Fibroblast of the conjunctiva (primary cell): ENCODE measurements at places on chromosomes 4 and X.
A peak's percentile ranks its signal among the peaks of the same experiment; 100 is the strongest.

GRCh38 chr4:121096191-121096590 is 23.9 kb upstream of the NDNF start:
- no peak for DNase-seq

DNA sequence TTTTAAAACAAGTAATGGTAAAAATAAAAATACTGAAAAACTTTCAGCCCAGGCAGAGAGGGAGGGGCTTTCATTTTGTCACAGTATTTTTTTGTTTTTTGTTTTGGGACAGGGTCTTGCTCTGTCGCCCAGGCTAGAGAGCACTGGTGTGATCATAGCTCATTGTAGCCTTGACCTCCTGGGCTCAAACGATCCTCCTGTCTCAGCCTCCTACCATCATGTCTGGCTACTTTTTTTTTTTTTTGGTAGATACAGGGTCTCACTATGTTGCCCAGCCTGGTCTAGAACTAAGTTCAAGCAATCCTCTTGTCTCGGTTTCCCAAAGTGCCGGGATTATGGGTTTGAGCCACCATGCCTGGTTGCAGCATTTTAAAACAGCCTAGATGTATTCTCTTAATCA is 40.8 kb upstream of the FAT1 start:
- DNase-seq: no peak

- DNase-seq: no peak
These were observed 232.1 kb downstream of the DCLK2 start for GRCh38 chr4:150310159-150310895.

- DNase-seq: no peak
These were observed 28.3 kb upstream of the DRP2 start for GRCh38 chrX:101191217-101191750.

DNA sequence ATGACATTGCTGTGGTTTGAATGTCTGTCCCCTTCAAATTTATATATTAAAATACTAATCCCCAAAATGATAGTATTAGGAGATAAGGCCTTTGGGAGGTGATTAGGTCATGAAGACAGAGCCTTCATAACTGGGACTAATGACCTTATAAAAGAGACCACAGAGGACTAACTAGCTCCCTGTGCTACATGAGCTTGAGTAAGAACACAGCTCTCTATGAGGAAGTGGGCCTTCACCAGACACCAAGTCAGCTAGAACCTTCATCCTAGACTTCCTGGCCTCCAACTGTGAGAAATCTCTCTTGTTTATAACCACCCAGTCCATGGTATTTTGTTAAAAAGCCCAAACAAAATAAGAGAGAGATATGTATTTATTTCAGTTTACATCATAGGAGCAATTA is 242.2 kb upstream of the CTSO start:
- no peak for DNase-seq

GRCh38 chrX:124592744-124593143 is 246.4 kb downstream of the SH2D1A start:
- no peak for DNase-seq

DNA sequence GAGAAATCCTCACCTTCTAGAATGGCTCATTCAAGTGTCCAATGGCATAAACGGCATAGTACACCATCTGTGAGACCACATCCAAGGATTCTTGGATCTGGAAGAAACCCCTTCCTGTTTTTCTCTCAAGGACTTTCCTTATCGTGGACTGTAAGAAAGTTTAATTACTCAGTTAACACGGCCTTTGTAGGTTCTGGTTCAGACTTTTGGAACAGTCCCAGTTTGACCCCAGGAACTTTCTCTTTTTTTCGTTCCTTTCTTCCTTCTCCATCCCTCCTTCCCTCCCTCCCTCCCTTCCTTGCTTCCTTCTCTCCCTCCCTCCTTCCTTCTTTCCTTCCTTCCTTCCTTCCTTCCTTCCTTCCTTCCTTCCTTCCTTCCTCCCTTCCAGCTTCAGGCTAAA is 343.5 kb upstream of the SMIM31 start:
- no peak for DNase-seq

DNA sequence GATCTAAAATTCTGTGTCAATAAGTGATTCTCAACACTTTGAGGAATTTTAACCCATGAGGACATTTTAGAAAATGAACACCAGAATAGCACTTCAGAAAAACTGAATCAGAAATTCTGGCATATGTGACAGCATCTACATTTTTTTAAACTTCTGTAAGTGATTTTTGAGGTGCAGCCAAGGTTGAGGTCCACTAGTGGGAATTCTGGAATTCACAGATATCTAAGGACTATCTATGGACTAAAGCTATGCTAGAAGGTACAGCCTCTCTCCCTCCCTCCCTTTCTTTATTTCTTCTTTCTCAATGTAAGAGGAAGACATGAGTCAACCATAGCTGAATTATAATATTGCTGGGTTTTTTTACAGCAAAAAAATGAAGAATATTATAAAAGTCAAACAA is 508.2 kb upstream of the ATOH1 start:
- DNase-seq: no peak

GRCh38 chrX:40079572-40079971 is 18.2 kb downstream of the BCOR start:
- no peak for DNase-seq

DNA sequence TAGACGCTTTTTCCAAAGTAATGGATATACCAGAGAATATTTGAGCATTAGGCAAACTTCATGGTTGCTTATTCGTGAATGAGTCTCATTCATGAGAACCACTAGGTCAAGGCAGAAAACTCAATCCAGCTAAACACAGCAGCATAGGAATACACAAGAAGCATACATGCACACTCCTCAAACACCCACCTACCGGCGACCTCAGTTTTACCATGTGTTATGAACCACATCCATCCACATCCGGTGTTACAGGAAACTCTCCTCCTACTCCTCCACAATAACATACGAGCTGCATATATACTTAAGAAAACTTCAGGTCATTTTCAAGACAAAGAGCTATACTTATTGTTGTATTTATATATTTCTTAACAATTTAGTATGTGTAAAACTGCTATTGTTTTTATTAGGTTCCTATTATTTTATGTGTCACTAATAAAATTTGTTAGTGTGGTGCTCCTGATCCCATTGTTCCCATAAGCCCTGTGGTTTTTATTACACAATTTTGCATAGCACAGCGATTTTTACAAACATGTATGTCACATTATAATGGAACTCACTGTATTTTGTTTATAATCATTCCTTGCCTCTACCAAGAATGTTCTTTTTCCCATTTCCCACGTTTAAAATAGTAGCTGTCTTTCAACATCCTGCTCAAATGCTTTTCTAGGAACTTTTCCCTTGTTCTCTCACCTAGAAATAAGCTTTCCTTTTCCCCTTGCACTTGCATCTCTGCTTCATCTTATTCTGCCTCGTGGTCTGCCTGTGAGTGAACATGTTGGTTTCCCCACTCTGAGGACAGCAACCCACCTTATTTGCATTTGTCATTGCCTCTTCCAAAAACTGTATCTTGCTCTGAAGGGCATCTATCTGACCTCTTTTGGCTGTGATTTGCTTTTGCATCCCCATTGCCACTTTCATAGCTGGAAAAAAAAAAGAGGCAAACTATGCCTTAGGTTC is 48.3 kb downstream of the STBD1 start:
- no peak for DNase-seq

DNA sequence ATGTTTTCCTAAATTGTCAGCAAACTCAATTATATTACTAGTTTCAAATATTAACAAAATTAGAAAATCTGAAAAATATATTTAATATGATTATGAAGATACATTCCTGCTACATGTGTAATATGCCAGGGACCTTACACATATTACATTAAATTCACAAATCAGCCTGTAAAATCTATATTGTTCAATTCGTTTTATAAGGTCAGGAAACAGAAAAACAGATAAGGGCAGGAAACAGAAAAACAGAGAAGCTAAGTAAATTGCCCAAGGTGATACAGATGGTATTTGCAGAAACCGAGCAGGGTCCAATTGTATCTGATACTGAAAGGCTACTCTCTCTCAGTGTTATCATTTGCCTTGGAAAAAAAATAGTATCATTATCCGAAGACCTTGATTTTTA is 739.0 kb downstream of the DMD start:
- no peak for DNase-seq

- DNase-seq: no peak
These were observed 128.6 kb downstream of the HTR2C start for GRCh38 chrX:114712466-114712865.

GRCh38 chr4:81541161-81541945 is 69.6 kb upstream of the RASGEF1B start:
- DNase-seq: no peak

- DNase-seq: no peak
These were observed 158.1 kb downstream of the POLA1 start for GRCh38 chrX:24851780-24852179.

DNA sequence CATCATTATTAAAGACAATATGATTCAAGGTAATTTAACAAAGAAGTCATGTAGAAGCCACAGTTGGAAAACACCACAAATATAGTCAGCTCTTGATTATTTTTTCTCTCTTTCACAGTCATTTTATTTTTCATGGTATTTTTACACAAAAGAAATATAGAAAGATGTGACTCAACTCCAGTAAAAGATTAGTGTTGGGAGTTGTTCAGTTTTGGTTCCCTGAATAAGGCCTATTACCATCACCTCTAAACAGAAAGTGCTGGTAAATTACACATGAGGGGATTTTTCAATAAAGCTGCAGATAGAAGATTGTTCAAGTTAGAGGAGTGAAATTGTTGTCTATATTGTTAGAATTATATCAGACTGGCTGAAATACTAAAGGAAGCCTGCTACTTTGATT is 107.0 kb downstream of the DDIT4L start:
- DNase-seq: no peak

DNA sequence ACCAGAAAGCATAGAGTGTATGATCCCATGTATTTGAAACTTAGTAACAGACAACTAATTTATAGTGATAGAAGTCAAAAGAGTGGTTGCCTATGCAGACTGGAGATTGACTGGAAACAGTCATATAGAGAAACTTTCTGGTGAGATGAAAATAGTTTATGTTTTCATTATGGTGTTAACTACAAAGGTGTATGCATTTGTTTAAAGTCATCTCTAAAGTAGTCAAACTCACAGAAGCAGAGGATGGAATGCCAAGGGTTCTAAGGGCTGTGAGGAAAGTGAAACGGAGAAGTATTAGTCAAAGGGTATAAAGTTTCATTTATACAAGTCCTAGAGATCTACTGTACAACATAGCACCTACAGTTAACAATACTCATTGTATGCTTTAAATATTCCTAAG is 45.8 kb downstream of the ENOX2 start:
- DNase-seq: no peak

DNA sequence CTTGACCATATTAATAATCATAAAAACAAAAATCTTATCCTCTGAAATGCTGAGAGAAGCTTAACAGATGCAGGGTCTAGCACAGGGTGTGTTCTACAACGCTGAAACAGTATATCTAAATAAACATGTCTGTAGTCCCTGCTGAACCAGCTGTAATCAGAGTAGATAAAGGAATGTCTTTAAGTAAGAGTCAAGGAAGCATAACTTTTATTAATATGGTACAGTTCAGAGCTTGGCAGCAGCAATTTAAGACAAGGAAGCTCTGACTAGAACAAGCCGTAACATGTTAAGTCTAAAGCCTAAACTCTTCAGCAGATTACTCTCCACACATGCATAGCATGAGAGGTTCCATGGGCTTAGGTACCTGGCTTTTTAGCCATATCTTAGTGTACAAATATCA is 36.1 kb downstream of the NFKB1 start:
- DNase-seq: no peak

GRCh38 chr4:147543034-147543433 is 62.1 kb downstream of the EDNRA start:
- DNase-seq: no peak

DNA sequence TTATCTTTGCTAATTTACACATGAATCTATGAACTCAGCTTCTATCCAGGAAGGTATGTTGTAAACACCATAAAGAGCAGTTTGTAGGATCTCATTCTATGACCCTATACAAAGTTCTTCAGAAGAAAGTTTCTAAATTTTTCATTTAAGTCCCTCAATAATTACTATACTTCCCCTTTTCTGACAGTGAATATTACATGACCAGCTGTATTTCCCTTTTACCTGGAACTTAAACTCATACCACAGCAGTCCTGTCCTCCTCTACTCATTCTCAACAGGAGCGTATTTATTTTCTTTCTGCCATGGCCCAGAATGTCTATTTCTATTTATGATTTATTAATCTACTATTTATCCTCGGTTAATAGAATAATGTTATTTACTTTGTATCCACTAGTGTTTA is 15.8 kb downstream of the RASGEF1B start:
- no peak for DNase-seq

- peak; percentile 58 for DNase-seq
These were observed 63.2 kb downstream of the QDPR start for GRCh38 chr4:17448689-17449088.

GRCh38 chrX:91122151-91122694 is 312.4 kb upstream of the PABPC5 start:
- no peak for DNase-seq

DNA sequence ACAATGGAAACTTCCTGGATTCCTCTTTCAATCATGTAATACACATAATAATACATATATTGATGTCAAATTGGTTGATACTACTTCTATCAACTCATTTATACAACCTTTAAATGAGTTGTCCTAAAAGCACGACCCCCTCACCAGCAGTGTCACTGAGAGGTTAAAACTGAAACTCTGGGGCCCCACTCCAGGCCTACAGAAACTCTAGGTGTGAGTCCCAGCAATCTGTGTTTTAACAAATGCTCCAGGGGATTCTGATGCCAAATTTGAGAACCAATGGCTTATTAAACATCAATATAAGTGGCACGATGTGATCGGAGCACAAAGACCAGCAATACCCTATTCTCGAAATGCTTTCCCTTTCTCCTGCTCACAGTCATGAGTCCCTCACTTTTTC is 47.9 kb downstream of the ATP8A1 start:
- no peak for DNase-seq

DNA sequence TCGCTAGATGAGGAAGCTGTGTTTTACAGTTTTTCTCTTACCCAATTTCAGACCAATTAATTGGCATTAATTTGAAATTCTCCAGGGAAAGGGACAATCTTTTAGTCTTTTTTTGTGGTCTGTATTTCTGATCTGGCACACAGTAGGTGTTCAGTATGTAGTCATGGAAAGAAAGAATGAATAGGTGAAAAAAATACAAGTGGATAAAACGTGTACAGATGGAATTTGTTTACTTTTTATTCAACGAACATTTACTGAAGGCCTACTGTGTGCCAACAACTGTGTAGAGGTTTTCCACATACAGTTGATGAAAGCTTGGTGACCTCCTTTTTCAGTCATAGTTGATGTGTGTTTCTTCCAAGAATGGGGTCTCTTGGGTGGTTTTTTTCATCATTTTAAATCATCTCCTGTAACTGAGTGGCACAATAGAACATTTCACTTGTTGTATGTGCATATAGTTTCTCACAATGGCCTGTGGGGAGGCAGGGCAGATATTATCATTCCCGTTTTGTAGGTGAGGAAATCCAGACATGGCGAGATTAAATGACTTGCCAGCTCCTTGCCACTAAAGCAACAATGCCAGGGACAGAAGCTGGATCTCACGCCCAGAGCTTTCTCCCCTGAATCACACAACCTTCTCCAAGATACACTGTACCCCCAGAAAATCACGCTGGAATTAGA is 102.4 kb downstream of the CEP135 start:
- no peak for DNase-seq
